Spinal cord (tissue), 10 donors: ENCODE measurements at places on chromosomes 16 and 17. TPM values are rescaled to one million over a fixed set of nuclear protein-coding genes. Genes with fewer than 3 reads are reported as not detected.

The EME2 gene
- total RNA-seq, result 6.5 TPM

The ASPHD1 gene
- 4.2 TPM for total RNA-seq

The TMEM235 gene
- 1.2 TPM for total RNA-seq

The GPR139 gene
- total RNA-seq, result 2.4 TPM

The FAM83G gene
- 1.2 TPM for total RNA-seq

The NUPR1 gene
- total RNA-seq, result 54.2 TPM

The TEKT5 gene
- total RNA-seq, result 0.28 TPM

The SOX9 gene
- total RNA-seq, result 19.7 TPM

The CLEC10A gene
- total RNA-seq, result 0.77 TPM

The FBXO39 gene
- total RNA-seq, result 0.33 TPM

The SYCE1L gene
- total RNA-seq, result 14.4 TPM

The SOST gene
- total RNA-seq, result 0.17 TPM

The KDM8 gene
- 7.2 TPM for total RNA-seq

The P2RX5 gene
- 8.4 TPM for total RNA-seq

The ASPA gene
- total RNA-seq, result 18.2 TPM

The CD68 gene
- 13.3 TPM for total RNA-seq

The TUBB3 gene
- total RNA-seq, result 309 TPM

The CFAP52 gene
- total RNA-seq, result 26.7 TPM

The NR1D1 gene
- 3.5 TPM for total RNA-seq

The JPH3 gene
- 28.9 TPM for total RNA-seq

The CCL18 gene
- total RNA-seq, result not detected

The CTRB1 gene
- total RNA-seq, result not detected

The ASB16 gene
- not detected for total RNA-seq

The OR3A1 gene
- 0.22 TPM for total RNA-seq

The PROCA1 gene
- total RNA-seq, result 3.6 TPM

The MAP2K6 gene
- 23.7 TPM for total RNA-seq

The SMPD3 gene
- total RNA-seq, result 12.7 TPM
